ENCODE measurements at places on chromosomes 3 and 15.

- H3K36me3 ChIP-seq: peaks cover 19% of the 10 kb centered on the region
- H3K27me3 ChIP-seq: no peaks in the 10 kb centered on the region
- H3K4me3 ChIP-seq: no peak overlapping the region
- no peak overlapping the region for H3K27ac ChIP-seq
- DNase-seq: no peak
Observed at GRCh38 chr15:96276438-96277210, 53.9 kb upstream of the NR2F2 start.

- H3K36me3 ChIP-seq: peaks cover 1% of the 10 kb centered on the region
- H3K4me1 ChIP-seq: peaks cover 66% of the 10 kb centered on the region
- H3K27me3 ChIP-seq: no peaks in the 10 kb centered on the region
- H3K27ac ChIP-seq: peak overlapping the region; percentile 68
- DNase-seq: no peak
Observed at GRCh38 chr3:159796744-159797143, 191.9 kb upstream of the IL12A start.

GRCh38 chr3:123725652-123726400 is 141.0 kb upstream of the HACD2 start:
- no peak for DNase-seq
- H3K27ac ChIP-seq: no peak overlapping the region
- H3K27me3 ChIP-seq: no peaks in the 10 kb centered on the region
- H3K4me1 ChIP-seq: peaks cover 24% of the 10 kb centered on the region
- H3K4me3 ChIP-seq: no peak overlapping the region
- H3K36me3 ChIP-seq: no peaks in the 10 kb centered on the region

DNA sequence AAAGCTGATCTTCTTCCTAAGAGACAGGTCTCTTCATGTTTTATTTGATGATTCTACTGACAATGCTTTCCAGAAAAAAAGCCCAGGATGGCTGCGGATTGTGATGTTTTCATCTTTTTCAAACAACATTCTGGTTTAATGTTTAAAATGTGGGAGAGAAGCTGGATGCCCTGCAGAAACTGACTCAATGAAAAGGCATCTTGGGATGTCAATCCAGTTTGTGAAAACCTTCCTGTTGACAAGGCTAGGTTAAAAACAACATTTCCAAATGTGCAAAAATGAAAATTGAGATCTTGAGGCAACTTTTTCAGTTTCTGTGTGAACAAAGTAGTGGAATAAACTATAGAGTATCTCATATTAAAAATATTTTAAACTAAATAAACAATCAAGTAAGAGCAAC is 156.0 kb upstream of the MRPL3 start:
- no peaks in the 10 kb centered on the region for H3K4me1 ChIP-seq
- H3K4me3 ChIP-seq: no peak overlapping the region
- H3K36me3 ChIP-seq: no peaks in the 10 kb centered on the region
- no peak overlapping the region for H3K27ac ChIP-seq
- peaks cover 6% of the 10 kb centered on the region for H3K27me3 ChIP-seq

GRCh38 chr3:45544024-45544716 is 50.4 kb upstream of the LIMD1 start:
- H3K27me3 ChIP-seq: no peaks in the 10 kb centered on the region
- no peak overlapping the region for H3K27ac ChIP-seq
- no peak for DNase-seq
- no peak overlapping the region for H3K4me3 ChIP-seq
- peaks cover 24% of the 10 kb centered on the region for H3K4me1 ChIP-seq

DNA sequence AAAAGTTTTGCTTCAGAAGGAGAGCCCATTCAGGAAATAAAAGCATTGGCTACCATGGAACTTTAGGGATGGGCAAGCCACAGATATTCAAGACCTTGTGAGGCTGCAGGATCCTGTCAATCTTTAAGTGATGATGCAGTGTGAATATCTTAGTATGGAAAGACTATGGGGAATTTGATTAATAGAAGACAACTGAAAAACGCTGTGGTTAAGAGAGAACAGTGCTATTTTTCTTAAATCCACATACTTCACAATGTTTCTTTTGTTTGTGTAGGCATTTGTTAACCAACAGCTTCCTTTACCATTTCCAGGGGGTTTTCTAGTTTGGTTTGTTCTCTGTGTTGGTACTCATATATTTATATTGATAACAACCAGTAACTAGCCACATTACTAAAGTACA is 90.3 kb downstream of the TMEM212 start:
- no peaks in the 10 kb centered on the region for H3K27me3 ChIP-seq
- no peak for DNase-seq
- no peaks in the 10 kb centered on the region for H3K36me3 ChIP-seq
- no peak overlapping the region for H3K4me3 ChIP-seq

DNA sequence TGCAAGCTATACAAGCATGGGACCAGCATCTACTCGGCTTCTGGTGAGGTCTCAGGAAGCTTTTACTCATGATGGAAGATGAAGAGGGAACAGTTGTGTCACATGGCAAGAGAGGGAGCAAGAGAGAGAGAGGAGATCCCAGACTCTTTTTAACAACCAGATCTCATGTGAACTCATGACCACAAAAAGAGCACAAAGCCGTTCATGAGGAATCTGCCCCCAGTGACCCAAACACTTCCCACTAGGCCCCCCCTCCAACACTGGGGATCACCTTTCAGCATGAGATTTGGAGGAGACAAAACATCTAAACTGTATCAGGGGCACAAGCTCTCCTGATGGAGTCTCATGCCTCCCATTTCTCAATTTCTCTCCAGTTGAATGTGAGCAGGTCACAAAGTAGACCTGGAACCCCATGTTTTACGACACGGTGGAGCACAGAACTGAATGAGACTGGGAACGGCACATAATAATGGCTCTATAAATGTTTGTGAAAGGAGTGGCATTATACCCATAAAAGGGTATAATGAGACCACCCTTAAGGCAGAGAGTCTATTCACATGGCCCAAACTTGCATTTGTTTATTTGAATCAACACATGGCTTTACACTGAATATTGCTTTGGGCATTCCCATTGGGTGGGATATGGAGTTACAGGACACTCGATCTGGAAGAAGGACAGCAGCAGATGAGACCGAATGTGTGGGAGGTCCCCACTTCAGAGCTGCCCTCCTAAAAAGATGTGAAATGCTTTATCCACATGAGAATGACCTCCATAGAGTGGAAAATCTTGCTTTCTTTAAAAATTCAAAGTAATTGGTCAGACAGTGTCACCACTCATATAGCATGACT is 38.8 kb downstream of the IL16 start:
- peak overlapping the region; percentile 27 for H3K27ac ChIP-seq
- H3K36me3 ChIP-seq: peaks cover 4% of the 10 kb centered on the region
- no peak for DNase-seq
- H3K27me3 ChIP-seq: peaks cover 1% of the 10 kb centered on the region
- H3K4me3 ChIP-seq: no peak overlapping the region

GRCh38 chr3:188309437-188310269 is 155.7 kb downstream of the LPP start:
- H3K4me3 ChIP-seq: no peak overlapping the region
- peaks cover 24% of the 10 kb centered on the region for H3K4me1 ChIP-seq
- peaks cover 8% of the 10 kb centered on the region for H3K36me3 ChIP-seq
- H3K27ac ChIP-seq: peak overlapping the region; percentile 42
- no peak for DNase-seq
- no peaks in the 10 kb centered on the region for H3K27me3 ChIP-seq

- H3K4me1 ChIP-seq: no peaks in the 10 kb centered on the region
- no peak overlapping the region for H3K4me3 ChIP-seq
- no peak overlapping the region for H3K27ac ChIP-seq
Observed at GRCh38 chr15:91183596-91183995, 83.5 kb downstream of the SV2B start.

GRCh38 chr3:31937225-31937624 is 43.8 kb downstream of the OSBPL10 start:
- no peaks in the 10 kb centered on the region for H3K27me3 ChIP-seq
- no peaks in the 10 kb centered on the region for H3K36me3 ChIP-seq
- H3K4me3 ChIP-seq: no peak overlapping the region
- H3K4me1 ChIP-seq: peaks cover 27% of the 10 kb centered on the region
- H3K27ac ChIP-seq: no peak overlapping the region

GRCh38 chr3:198028718-198029117 is 68.7 kb downstream of the LMLN start:
- peaks cover 9% of the 10 kb centered on the region for H3K4me1 ChIP-seq
- DNase-seq: no peak
- H3K27ac ChIP-seq: peak overlapping the region; percentile 10

DNA sequence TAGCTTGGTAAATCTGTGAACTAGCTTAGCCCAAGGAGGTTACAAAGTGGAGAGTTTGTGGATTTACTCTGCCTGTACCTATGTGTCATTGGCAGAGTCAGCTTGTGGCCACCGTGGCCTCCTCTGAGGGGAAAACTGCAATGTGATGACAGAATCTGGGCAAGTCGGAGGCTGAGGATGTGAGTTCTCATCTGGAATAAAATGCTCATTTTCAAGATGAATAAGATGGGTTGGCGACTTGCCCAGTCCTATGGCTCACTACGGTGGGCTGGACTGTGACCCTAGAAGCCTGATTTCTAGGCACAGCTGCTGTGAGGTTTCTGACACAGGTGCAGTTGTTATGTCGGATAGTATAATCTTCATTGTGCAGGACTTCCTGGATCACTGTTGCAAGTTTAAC is 83.7 kb downstream of the ETV5 start:
- H3K4me1 ChIP-seq: peaks cover 26% of the 10 kb centered on the region
- H3K36me3 ChIP-seq: no peaks in the 10 kb centered on the region
- no peak overlapping the region for H3K4me3 ChIP-seq
- no peak for DNase-seq

DNA sequence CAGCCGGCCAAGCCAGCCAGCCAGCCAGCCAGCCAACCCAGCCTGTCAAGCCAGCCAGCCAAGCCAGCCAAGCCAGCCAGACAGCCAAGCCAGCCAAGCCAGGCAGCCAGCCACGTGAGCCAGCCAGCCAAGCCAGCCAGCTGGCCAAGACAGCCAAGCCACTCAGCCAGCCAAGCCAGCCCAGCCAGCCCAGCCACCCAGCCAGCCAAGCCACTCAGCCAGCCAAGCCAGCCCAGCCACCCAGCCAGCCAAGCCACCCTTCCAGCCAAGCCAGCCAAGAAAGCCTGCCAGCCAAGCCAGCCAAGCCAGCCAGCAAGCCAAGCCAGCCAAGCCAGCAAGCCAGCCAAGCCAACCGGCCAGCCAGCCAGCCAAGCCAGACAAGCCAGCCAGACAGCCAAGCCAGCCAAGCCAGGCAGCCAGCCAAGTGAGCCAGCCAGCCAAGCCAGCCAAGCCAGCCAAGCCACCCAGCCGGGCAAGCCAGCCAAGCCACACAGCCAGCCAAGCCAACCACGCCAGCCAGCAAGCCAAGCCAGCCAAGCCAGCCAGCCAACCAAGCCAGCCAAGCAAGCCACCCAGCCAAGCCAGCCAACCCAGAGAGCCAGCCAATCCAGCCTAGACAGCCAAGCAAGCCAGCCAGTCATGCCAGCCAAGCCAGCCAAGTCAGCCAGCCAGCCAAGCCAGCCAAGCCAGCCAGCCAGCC is 199.5 kb downstream of the GOLGA6L6 start:
- H3K27ac ChIP-seq: no peak overlapping the region
- peaks cover 1% of the 10 kb centered on the region for H3K36me3 ChIP-seq
- no peaks in the 10 kb centered on the region for H3K4me1 ChIP-seq
- DNase-seq: peak; percentile 100

GRCh38 chr3:190320594-190321362 is 1.5 kb downstream of the CLDN1 start:
- no peaks in the 10 kb centered on the region for H3K27me3 ChIP-seq
- no peak for DNase-seq
- H3K36me3 ChIP-seq: no peaks in the 10 kb centered on the region
- H3K4me1 ChIP-seq: peaks cover 42% of the 10 kb centered on the region
- H3K27ac ChIP-seq: no peak overlapping the region

DNA sequence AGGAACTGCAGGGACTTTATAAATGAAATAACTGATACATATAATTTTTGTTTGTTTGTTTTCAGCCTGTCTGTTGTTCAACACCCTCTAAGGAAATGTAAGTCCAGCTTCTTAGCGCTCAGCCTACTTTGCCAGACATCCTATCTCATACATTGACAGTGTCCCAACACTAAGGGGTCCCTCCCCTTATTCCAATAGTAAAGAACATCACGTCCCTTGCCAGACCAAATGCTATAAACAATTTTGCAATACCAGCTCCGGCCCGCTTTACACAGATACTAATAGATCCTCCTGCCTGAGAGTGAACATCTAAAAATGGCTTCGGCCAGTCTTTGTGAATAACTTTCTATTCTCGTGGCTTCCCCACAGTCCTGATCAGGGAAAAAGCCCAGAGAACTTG is 4.5 kb upstream of the TAFA4 start:
- peaks cover 3% of the 10 kb centered on the region for H3K4me1 ChIP-seq
- no peak overlapping the region for H3K27ac ChIP-seq
- H3K4me3 ChIP-seq: no peak overlapping the region
- DNase-seq: no peak
